ENCODE measurements at places on chromosomes 4 and X. TPM values are rescaled to one million over a fixed set of nuclear protein-coding genes. Genes with fewer than 3 reads are reported as not detected.

The ZCCHC12 gene
- total RNA-seq, result not detected

GRCh38 chrX:122565952-122566351, 618.1 kb upstream of the GRIA3 start:
- DNase-seq, result no peak

DNA sequence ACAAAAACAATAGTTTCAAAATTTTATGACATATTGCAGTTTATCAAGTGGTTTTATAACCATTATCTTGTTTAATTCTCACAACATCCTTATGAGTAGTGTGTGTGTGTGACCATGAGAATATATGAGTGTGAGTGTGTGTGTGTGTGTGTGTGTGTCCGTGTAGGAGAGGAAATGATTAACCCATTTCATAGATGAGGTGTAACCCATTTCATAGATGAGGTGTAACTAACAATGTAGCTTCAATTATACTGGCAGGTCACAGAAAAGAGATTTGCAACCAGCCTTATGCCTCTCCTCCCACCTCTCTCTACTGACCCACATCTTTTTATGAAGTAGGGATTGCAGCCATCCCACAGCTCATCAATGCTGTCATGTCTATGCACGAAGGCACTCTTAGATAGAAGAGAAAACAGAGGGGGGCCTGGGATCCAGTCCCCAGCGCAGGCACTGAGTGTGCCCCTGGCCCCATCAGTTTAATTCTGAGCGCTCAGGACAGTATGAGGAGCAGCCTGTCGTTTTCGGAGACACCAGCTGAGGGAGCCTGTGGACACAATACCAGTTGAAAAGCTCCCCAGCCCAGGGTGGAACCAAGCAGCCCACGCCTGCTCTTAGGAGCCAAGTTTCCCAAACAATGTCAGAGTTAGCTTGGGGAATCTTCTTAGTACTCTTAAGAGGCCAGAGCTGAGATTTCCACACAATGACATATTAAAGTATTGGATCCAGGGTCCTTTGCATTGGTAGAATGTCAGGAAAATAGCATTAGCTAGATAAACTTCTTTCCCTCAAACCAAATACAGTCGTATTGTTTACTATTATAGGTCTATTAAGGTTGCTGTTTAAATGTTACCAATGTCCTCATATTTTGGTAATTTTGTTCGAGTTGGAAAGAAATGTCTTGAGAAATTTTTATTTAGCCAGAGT, 88.6 kb downstream of the PALLD start:
- peak; percentile 31 for DNase-seq

- DNase-seq, result no peak
Measured at GRCh38 chrX:15939737-15940136, 85.1 kb upstream of the AP1S2 start.

Data from Peyer's patch (tissue), 4 donors.